SHP77 (cell line): ENCODE measurements at places on chromosomes 16 and 17.
A peak's percentile ranks its signal among the peaks of the same experiment; 100 is the strongest.

DNA sequence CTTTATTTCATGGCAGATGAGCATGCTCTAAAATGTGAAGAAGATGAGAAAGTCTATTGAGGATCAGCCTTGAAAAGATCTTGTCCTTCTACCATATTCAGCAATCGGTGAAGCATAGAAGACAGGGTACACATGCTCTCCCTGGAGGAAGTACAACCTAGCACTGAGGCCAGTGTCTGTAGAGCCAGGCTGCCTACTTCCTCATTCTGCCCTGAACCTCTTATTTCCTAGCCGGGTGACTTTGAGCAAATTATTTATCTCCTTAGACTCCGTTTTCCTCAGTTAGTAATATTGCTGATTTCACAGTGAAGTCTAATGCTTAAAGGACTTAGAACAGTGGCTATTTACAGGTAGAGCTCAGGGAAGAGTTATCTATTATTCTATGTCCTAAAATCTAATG lies 58.4 kb downstream of the TMEM100 start:
- DNase-seq = no peak

DNA sequence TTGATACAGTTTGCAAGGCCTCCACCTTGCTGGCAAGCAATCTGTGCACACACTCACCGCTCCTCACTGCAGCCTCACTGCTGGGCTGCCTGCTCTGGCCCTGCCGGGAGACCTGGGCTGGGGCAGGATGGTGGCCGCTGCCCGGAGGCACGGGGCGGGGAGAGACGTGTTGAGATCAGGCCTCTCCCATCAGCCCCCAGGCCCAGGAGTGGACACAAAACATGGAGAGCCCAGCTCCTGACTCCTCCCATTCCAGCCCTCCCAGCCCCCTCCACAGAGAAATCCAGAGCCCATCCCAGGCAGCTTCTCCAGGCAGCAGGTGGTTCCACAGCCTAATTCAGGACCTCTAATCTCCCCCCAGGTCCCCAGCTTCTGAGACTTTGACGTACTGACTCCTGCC lies 23.1 kb upstream of the RPL38 start:
- no peak for DNase-seq

- no peak for DNase-seq
Measured at GRCh38 chr17:17749025-17749772, 67.9 kb downstream of the RAI1 start.

DNA sequence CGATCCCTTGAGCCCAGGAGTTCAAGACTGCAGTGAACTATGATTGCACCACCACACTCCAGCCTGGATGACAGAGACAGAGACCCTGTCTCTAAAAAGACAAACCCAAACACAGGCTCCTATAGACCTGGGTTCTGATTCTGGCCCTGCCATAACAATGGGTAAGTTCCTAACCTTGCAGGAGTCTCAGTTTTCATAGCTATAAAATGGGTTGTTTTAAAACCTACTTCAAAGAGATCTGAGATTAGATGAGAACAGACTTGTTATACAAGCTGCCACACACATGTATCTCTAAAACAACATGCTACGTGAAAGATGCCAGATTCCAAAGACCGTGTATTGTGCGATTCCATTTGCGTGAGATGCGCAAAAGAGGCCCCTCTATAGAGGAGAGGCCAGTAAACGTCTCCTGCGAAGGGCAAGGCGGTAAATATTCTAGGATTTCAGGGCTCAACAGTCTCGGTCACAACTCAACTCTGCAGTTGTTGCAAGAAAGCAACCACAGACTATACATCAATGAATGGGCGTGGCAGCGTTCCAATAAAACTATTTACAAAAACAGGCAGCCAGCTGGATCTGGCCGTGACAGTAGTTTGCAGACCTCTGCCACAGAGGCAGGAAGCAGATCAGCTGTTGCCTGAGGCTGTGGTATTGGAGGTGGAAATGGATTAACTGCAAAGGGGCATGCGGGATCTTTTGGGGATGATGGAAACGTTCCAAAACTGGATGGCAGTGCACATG lies 5.9 kb downstream of the CORO7 start:
- DNase-seq = peak; percentile 60

GRCh38 chr17:55233840-55234239 lies 30.9 kb upstream of the HLF start:
- no peak for DNase-seq

DNA sequence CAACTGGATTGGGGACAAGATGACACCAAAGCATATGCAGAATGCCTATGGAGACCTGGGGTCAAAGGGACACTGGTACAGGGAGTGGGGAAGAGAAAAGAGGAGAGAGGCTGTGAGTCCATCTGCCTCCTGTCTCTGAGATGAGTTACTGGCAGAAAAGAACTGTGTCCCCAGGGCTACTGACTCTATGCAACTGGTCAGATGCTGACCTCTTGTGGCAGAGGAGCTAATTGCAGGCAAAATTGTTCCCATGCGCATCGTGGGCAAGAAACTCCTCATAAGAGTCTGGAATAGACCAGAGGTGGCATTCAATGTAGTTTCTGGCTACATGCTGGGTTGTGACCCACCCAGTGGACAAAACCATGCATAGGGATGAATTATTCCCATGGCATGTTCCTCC lies 26.1 kb upstream of the MLKL start:
- DNase-seq = no peak

DNA sequence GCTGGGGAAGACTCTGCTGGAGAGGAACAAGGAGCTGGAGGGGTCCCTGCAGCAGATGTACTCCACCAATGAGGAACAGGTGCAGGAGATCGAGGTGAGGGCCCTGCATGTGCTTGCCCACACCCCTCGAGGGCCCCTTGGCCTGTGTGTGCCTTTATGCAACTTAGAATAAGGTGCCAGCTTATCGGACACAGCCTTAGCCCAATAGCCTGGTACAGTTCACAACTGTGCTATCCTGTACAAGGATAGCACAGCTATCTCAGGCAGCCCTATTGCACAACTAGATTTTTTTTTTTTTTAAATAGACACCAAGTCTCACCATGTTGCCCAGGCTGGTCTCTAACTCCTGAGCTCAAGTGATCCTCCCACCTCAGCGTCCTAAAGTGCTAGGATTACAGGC lies 12.1 kb downstream of the CDR2L start:
- DNase-seq = no peak

GRCh38 chr17:73855720-73856333 lies 211.6 kb upstream of the SDK2 start:
- no peak for DNase-seq

- peak; percentile 16 for DNase-seq
Measured at GRCh38 chr17:4956493-4957061, 5.7 kb downstream of the ENO3 start.

DNA sequence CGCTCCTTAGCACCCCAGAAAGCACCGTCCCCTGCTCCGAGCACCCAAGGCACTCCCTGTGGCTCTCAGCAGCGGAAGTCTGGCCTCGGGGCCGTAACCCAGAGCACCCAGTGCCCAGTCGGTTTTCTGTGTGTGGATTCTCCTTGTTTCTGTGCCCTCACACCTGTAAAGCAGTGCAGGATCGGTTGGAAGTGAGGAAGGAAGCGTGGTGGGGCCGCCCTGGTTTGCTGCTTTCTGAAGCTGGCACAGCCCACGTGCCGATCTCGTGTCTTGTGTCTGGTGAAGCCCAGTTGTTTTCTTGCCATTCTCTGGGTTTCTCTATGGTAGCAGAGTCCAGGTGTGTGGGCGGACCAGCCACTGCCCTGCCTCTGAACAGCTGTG lies 3.7 kb downstream of the ACSF3 start:
- no peak for DNase-seq

DNA sequence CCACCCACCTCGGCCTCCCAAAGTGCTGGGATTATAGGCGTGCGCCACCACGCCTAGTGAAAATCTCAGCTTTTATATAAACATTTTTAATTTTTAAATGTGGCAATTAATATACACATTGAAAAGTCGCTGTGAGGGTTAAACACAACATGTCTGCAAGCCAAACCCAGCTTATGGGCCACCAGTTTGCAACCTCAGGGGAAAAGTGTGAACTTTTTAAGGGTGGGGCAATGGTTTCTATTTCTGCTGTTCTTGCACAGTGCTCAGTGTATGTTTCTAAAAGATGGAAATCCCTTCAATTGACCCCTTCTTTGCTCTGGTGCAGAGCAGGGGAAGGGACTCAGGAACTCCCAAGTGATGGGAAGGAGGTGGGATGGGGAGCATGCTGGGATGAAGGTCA lies 18.3 kb upstream of the SUPT4H1 start:
- DNase-seq = no peak

DNA sequence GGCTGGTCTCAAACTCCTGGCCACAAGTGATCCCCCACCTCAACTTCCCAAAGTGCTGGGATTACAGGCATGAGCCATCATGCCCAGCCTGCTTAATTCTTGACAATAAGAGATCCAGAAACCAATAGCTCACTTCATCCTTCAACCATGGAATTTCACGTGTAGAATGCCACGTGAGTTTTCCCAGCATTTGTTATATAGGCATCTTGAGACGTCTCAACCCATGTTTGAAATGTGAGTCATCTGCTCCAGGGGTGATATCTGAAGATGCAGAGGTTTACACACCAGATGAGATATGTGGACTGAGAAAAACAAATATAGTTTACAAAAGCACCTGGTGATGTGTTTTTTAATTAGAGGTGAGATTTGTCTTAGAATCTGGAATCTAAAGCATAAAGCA lies 7.1 kb downstream of the TEKT3 start:
- no peak for DNase-seq

GRCh38 chr16:28063591-28064061 lies at the start of gene GSG1L:
GSG1L (minus strand) TSS chr16:28063714; CDS start chr16:28063424, 290 bp downstream.
- DNase-seq = no peak

DNA sequence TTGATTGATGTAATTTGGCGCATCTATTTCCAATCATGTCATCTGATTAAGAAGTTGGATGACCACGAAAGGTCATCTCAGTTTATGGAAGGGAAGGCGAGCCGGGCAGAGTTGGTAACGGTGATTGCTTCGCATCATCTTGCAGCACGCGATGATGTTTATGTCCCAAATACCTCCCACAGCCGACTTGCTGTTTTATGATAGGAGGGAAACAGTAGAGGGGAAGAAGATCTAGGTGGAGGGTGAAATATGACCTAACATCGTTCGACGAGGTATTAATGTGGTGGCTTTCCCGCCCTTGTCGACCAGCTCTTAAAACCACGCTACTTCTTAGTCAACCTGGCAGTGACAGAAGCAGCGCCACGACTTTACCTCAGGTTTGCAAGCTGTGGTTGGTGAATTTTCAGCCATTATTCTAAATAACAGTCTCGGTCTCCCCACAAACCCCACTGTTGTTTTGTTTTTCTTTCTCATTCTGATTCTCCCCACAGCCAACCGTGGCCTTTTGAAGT lies 805 bp upstream of the TANC2 start:
- no peak for DNase-seq

GRCh38 chr17:57956291-57957119 lies 1.3 kb upstream of the CUEDC1 start:
- no peak for DNase-seq

DNA sequence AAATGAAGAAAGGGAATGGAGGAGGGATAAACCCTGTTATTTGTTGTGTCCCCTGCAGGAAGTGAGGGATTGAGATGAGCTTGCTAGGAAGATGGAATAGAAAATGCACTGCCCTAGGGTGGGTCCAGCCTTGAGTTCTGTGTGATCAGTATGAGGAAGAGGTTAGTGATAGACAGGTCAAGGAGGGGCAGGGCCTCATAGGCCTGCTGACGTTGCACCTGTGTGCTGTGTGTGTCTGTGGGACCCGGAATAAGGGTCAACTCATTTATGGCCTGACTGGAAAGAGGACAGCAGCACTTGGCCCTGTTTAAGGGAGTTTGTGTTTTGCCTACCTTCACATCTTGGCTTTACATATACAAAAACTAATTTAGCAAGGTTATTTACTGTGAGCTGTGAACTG lies 26.3 kb downstream of the DEF8 start:
- no peak for DNase-seq

DNA sequence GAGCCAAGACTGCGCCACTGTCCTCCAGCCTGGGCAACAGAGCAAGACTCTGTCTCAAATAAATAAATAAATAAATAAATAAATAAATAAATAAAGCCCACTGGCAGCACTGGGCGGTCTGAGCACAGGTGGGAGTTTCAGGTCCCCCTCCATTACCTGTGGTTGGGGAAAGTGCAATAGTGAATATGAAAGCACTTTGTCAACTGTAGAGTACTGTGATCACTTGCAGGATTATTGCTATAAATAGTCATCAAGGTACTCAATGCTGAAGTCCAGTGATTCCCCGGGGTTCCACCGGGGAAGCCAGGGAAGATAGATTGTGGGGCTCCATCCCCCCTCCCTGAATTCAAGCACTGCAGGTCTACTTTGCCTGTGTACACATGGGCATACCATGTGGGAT lies 42.7 kb upstream of the CPNE2 start:
- no peak for DNase-seq

DNA sequence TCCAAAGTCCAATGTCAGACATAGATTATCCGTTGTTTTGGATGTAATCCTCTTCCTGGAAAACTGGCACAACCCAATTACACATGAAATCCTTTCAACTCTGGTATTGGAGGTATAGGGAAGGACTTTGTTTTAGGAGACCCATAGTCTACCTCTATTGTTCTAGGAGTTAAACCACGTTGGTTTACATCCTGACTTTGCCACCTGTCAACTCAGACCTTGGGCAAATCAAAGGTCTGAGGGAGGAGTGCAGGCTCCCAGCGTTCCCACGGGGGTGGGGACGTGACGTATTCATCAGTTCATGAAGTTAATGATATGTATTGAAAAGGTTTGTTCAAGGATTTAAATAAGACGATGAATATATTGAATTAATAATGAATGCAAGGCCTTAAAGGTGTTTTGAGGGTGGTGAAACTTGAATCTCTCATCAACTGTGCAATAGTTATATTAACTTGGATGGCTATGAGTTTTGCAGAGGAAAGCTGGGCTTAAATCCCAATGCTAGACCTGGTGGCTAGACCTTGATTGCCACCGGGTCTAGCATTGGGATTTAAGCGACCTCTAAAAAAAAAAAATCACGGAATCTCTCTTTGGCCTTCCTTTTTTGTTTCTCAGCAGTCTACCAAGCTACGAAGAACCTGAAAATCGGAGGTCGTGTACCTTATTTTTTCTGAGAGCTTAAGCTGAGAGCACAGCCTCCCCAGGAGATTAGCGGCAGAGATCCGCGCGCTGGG lies 744 bp upstream of the NF1 start:
- peak; percentile 12 for DNase-seq

GRCh38 chr16:70700101-70701020 lies 14.5 kb upstream of the MTSS2 start:
- DNase-seq = peak; percentile 93

DNA sequence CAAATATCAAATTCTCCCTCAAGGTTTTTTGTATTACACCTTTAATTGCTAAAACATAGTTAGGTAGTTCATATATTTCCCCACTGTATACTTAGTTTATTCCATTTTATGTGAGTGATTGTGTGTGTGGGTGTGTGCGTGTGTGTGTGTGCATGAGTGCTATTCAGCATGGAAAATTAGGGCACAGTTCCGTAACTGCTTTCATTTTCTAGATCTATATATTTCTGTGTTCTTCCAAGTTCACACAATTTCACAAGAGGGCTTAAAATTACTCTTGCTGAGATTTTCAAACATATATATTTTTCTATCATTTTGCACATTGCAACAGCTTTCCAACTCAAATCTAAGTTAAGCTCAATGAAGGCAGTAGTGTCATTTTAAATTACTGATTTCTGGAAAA lies 782.9 kb upstream of the SOX9 start:
- DNase-seq = no peak

GRCh38 chr17:76080768-76081287 lies 1.8 kb downstream of the ZACN start:
- DNase-seq = no peak
